ENCODE measurements at places on chromosomes 7 and 10. TPM values are rescaled to one million over a fixed set of nuclear protein-coding genes. Genes with fewer than 3 reads are reported as not detected.

DNA sequence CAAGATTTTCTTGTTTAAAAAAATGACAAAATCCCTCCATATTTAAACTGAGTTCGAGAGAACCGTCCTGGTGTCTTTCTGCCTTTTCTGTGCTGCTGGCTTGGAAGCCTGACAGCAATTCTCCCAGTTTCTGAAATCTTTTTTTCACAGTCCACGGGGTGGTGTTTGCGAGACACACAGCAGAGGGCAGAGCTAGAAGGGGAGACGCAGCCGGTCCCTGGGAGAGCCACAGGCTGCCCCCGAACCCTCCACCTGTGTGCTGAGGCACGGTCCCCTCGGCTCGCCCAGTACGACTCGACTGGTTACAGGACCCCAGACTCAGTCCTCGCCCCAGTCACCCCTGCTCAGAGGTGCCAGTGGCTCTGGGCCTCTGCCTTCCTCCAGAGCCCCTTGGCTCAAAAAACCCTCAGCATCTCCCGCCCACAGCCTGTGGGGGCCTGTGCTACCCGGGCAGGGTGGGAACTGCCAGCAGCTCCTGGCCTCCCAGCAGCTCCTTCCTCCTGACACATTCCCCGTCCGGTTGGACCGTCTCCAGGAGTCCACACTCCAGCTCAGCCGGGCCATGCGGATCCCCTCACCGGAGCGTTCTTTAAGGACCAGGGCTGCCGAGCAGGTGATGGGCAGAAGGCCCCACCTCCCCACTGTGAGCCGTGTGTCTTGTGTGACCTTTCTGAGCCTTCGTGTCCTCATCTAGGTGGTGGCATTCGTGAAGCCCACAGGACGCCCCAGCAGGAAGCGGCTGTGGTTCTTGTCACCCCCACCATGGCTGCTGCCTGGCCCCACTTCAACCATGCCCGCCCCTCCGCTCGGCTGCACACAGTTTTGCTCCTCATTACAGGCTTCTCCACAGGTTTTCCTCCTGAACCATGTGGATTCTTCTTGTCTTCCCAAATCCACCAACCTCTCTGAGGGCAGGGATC is 52.3 kb upstream of the EN2 start:
- H3K4me1 ChIP-seq: peaks cover 5% of the 10 kb centered on the region
- H3K4me3 ChIP-seq: no peak overlapping the region
- H3K27ac ChIP-seq: no peak overlapping the region
- H3K27me3 ChIP-seq: peaks cover 31% of the 10 kb centered on the region
- no peaks in the 10 kb centered on the region for H3K36me3 ChIP-seq

DNA sequence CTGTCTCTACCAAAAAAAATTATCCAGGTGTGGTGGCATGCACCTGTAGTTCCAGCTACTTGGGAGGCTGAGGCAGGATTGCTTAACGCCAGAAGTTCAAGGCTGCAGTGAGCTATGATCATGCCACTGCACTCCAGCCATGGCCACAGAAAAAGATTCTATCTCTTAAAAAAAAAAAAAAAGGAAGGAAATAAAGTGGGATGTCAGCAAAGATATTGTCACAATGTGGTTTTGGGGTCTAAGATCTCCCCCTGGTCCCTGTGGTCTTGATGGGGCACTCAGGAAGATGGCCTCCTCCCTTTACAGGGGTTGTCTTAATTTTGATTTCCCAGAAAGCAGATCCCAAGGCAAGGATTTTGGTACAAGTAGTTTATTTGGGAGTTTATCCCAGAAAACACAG is 7.4 kb upstream of the KAZALD1 start:
- no peak overlapping the region for H3K27ac ChIP-seq
- no peak for DNase-seq
- no peak overlapping the region for H3K4me3 ChIP-seq
- H3K36me3 ChIP-seq: no peaks in the 10 kb centered on the region

DNA sequence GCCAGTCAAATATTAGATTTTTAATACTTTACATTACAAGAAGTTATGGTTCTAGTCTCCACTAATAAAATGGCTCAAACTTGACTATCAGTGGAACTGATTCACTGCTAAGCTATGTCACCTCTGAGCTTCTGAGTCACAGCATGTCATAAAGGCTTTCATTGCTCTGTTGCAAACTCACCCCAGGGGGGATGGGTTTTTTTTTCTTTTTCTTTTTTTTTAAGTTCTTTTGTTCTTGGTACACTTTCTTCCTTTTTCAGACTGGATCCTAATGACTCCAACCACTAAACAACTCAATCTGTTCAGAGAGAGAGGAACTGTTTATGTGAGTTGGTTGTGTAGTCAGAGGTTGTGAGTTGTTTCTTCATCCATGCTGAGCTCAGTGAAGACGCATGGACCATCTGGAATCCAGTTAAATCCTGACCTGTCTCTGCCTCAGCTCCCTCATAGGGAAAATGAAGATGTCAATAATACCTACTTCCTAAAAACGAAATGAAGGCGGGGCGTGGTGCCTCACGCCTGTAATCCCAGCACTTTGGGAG is 11.0 kb downstream of the MYOF start:
- H3K4me1 ChIP-seq: peaks cover 89% of the 10 kb centered on the region
- DNase-seq: no peak
- peak overlapping the region; percentile 98 for H3K27ac ChIP-seq
- H3K27me3 ChIP-seq: no peaks in the 10 kb centered on the region
- peaks cover 38% of the 10 kb centered on the region for H3K36me3 ChIP-seq

DNA sequence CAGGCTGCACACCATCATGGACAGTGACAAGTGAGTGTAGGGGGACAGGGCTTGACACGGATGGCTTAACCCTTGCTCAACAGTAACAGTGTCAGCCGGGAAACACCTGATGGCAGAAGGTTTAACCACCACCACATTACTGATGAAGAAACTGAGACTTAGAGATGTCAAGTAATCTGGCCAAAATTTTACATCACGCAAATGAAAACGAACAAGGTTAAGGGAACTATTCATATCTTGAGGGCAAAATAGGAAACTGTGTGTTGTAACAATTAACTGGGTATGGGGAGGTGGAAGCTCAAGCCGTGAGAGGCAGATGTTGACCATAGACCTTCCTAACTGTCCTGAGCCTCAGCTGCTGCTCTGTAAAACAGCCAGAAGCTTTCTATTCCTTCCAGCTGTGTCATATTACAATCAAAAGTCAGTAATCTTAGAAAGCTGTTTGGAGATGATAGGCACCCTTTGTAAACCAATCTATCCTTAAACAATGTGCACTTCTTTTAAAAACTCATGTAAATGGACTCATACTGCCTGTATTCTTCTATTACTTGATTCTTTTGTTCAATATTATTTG is 68.4 kb downstream of the ABCC2 start:
- no peak overlapping the region for H3K27ac ChIP-seq
- H3K36me3 ChIP-seq: no peaks in the 10 kb centered on the region
- DNase-seq: no peak
- H3K27me3 ChIP-seq: no peaks in the 10 kb centered on the region

DNA sequence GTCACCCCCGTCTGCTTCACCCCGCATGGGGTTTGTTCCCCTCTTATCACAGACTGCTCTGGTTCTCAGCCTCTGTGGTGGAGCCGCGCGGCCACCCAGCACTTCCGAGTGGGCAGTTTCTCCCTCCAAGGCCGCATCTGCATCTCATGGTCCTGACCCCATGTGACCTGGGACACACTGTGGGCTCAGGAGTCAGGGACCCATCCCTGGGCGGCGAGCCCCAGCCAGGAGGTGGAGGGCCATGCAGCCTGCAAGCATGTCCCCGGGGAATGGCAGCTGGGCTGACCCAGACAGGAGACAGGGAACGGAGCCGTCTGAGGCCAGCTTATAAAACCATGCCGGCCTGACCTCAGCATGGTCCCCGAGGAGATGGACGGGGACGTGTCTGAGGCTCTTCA is 25.2 kb upstream of the TTYH3 start:
- peaks cover 9% of the 10 kb centered on the region for H3K36me3 ChIP-seq
- no peak overlapping the region for H3K4me3 ChIP-seq
- H3K27ac ChIP-seq: no peak overlapping the region
- no peak for DNase-seq

GRCh38 chr10:64506963-64507362 is 985.8 kb downstream of the REEP3 start:
- H3K4me1 ChIP-seq: peaks cover 2% of the 10 kb centered on the region
- H3K27ac ChIP-seq: no peak overlapping the region
- H3K4me3 ChIP-seq: no peak overlapping the region
- H3K36me3 ChIP-seq: no peaks in the 10 kb centered on the region
- no peaks in the 10 kb centered on the region for H3K27me3 ChIP-seq

DNA sequence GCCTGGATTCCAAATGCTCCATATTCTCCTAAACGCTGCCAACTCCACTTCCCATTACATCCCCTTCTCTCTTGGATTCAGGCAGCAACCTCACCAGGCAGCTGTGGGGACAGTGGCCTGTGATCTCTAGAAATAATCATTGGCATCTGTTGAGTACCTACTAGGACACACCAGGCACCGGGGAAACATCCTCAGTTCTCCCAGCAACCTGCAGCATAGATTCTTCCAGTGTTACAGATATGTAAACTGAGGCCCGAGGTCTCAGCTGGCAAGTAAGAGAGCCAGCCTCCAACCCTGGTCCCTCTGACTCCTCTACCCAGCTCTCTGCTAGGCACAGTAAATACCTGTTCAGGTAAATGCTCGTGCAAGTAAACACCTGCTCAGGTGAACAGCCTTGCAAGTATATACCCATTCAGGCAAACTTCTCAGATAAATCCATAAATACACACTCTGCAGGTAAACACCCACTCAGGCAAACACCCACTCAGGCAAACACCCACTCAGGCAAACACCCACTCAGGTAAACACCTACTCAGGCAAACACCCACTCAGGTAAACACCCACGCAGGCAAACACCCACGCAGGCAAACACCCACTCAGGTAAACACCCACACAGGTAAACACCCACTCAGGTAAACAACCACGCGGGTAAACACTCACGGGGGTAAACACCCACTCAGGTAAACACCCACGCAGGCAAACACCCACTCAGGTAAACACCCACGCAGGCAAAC is 18.7 kb downstream of the ASB13 start:
- peaks cover 4% of the 10 kb centered on the region for H3K4me1 ChIP-seq
- no peak overlapping the region for H3K4me3 ChIP-seq
- H3K36me3 ChIP-seq: peaks cover 30% of the 10 kb centered on the region
- no peaks in the 10 kb centered on the region for H3K27me3 ChIP-seq
- no peak overlapping the region for H3K27ac ChIP-seq

DNA sequence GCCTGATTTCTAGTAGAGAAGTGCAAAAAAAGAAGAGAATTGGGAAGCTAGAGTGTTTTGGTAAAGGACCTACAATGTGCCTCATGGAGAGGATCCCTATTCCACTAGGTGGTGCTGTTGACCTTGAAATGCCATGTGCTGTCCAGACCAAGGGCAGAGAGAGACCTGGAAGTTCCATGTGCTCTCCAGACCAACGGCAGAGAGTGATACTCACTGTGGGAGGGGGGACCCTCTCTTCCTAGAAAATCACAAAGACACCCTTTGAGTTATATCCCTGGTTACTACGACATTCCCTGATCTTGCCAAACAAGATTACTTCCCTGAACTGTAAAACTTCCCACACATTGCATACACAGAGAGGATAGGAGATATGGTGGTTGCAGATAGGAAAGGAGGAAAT is 212.7 kb upstream of the ZNF804B start:
- H3K4me1 ChIP-seq: no peaks in the 10 kb centered on the region
- no peak for DNase-seq
- H3K36me3 ChIP-seq: no peaks in the 10 kb centered on the region
- H3K27ac ChIP-seq: no peak overlapping the region
- no peak overlapping the region for H3K4me3 ChIP-seq

DNA sequence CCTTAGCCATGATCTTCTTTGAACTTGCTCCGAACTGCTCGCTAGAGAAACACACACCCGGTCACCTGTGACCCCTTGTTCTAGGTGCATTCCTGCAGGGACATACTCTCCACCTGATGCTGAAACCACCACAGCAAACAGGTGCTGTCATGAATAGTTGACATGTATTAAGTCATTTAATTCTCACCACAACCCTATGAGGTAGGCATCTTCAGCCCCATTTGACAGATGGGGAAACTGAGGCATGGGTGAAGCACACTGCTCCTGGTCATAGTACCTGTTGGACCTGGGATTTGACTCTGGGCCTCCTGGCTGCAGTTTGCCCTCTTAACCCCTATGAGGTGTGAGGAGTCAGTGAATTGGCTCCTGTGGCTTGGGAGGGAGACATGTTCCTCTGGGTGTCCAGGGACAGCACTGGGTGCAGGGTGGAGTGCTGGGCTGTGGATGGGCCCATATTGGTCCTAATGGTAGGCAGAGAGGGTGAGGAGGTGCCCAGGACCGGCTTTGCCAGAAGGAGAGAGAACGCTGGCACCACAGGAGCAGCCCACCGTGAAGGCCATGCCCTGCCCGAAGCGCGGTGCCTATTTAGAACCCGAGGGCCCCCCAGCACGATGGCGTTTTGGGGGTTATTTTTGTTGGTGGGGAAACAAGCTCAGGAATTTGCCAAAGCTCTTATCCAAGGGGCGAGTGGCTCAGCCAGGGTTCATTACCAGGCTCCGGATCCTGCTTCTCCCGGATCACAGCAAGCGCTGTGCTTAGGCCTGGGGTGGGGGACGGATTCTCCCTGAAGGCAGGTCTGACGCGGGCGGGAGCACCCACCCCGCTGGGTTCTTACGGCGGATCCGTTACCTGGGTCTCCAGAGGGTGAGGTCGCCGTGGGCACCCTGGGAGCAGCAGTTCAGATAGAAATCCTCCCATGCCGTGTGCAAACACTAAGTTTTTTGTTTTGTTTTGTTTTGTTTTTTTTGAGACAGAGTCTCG is 52.3 kb downstream of the GLRX3 start:
- no peak overlapping the region for H3K27ac ChIP-seq
- DNase-seq: no peak
- H3K4me3 ChIP-seq: no peak overlapping the region
- peaks cover 14% of the 10 kb centered on the region for H3K36me3 ChIP-seq
- no peaks in the 10 kb centered on the region for H3K4me1 ChIP-seq

GRCh38 chr7:65475040-65475726 is 101.5 kb downstream of the ZNF92 start:
- H3K36me3 ChIP-seq: no peaks in the 10 kb centered on the region
- no peaks in the 10 kb centered on the region for H3K4me1 ChIP-seq
- H3K4me3 ChIP-seq: no peak overlapping the region
- no peaks in the 10 kb centered on the region for H3K27me3 ChIP-seq
- DNase-seq: no peak

- no peak overlapping the region for H3K4me3 ChIP-seq
- no peak for DNase-seq
- no peaks in the 10 kb centered on the region for H3K4me1 ChIP-seq
- H3K27me3 ChIP-seq: peaks cover 17% of the 10 kb centered on the region
Observed at GRCh38 chr7:50507898-50508470, 57.2 kb downstream of the DDC start.

MLXIPL gene
- total RNA-seq: not detected

HTR5A gene
- total RNA-seq: not detected

CYP2C18 gene
- total RNA-seq: not detected

All from osteocyte (in vitro differentiated cells).